ENCODE measurements at places on chromosomes 13 and 19. TPM values are rescaled to one million over a fixed set of nuclear protein-coding genes. Genes with fewer than 3 reads are reported as not detected.

Gene PRKCG
- total RNA-seq, result not detected

DNA sequence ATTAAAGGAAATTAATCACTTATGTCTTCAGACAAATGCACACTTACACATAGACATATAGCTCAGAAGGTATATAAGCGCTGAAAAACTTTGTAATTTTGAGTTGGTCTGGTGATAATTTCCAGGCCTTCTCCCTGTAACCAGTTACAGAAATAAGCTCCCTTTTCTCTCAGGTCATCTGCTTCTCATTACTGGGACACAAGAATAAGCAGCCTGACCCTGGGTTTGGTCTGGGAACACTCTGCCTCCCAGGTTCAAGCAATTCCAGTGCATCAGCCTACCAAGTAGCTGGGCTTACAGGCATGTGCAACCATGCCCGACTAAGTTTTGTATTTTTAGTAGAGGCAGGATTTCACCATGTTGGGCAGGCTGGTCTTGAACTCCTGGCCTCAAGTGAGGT is 274.5 kb downstream of the LMO7 start:
- no peak for ATAC-seq

Gene SMIM44
- not detected for total RNA-seq

Gene DACT3
- 53.5 TPM for total RNA-seq

Gene NUCB1
- 326 TPM for total RNA-seq

DNA sequence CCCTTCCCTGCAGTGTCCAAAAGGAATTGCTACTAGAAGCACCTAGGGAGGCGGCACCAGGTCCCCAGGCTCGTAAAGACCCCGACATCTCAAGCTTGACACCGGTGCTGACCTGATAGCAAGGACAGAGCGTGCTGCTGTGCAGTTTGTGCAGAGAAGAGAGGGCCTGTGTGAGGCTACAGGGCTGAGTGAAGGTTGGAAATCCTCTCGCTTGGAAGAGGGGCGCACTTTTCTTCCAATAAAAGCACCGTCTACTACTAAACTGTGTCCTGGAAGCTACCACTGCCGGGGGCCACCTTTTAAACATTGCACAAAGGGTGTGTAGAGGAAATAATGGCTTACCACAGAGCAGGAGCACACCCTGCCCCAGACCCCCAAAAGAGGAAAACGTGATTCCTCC is 11.0 kb downstream of the TMEM272 start:
- ATAC-seq, result no peak

Gene PRSS57
- total RNA-seq, result not detected

- ATAC-seq, result no peak
Measured at GRCh38 chr13:86135856-86136255, 336.6 kb upstream of the SLITRK6 start.

Gene ZIK1
- 4.4 TPM for total RNA-seq

Gene NBEA
- 31.4 TPM for total RNA-seq

- no peak for ATAC-seq
Measured at GRCh38 chr19:5718037-5718578, 1.8 kb downstream of the LONP1 start.

DNA sequence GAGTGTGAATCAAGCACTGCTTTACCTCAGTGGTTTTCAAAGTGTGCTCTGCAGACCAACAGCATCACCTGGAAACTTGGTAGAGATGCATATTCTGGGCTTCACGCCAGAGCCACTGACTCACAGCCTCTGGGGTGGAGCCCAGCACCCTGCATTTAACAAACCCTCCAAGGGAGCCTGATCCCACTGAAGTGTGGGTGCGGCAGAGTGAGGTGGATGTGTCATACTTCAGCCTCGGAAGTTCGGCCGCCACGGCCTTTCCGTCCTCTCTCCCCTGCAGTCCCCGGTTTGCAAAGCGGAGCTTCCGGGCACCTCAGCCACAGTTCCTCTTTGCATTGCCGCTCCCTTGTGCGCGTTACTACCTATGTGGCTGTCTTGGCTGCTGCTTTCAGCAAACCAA is 33.3 kb upstream of the MICU2 start:
- no peak for ATAC-seq

DNA sequence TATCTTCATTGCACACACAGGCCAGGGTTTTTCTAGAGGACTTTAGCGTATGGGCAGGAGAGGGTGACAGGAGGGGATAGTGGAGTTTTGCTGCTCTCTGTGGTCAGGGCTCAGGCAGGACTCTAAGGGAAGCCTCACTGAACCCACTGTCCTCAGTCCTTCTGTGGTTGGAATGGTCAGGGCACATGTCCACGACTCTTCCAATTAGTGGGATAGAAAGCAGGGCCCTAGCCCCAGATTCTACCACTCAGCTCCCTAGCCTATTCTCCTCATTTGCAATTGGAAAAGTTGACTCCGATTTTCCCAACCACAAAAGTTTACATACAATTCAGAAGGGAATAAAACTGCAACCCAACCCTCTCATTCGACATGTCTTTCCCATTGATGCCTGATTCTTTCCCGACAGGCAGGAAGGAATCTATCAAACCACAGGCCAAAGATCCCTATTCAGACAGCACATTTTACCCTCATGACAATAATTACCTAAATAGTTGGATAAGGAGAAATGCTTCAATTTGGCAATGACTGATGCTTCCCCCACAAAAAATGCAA is 38.2 kb downstream of the TGDS start:
- ATAC-seq, result no peak

Gene NLRP11
- total RNA-seq, result not detected
